NCI-H146 (cell line): ENCODE measurements at places on chromosomes 5 and 9.

- DNase-seq = no peak
Observed at GRCh38 chr9:130408669-130409068, 36.1 kb upstream of the ASS1 start.

DNA sequence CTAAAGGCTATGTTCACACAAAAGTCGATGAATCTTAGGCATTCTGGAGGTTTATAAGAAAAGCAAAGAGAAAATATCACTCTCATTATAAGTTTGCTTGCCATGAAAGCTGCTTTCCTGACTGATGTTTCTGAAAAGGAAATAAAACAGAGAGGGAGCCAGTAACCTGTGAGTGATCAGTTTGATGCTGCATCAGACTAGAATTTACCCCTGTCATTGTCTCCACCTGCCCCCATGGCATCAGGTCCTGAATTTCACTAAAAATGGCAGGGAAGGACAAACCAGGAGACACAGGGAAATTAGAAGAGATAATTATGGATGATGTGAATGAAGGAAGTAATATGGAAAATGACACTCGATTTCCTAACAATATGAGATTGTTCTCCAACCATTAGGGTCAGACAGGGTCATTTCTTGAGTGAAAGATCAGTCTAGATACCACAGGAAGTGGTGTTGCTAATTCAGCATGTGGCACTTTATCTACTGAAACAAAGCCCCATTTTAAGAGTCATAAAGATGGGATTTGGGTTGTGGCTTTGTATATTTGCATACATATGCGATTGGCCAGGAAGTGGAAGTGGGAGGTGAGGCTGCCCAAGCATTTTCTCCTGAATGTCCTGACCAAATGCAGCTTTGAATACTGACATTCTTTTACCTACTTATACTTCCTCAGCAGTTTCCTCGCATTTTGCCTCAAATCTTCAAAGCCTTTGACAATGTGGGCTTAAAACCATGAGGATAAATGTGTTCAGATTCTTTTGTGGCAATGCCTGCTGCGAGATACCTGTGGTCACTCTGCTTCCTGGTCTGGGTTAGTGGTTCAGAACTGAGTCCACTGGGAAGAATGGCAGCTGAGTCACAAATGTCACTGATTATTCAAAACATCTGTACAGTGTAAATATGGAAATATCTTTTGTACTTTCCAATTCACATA, 29.7 kb downstream of the MEGF10 start:
- DNase-seq = no peak

- no peak for DNase-seq
Observed at GRCh38 chr5:66246608-66247007, 102.5 kb downstream of the SREK1 start.

DNA sequence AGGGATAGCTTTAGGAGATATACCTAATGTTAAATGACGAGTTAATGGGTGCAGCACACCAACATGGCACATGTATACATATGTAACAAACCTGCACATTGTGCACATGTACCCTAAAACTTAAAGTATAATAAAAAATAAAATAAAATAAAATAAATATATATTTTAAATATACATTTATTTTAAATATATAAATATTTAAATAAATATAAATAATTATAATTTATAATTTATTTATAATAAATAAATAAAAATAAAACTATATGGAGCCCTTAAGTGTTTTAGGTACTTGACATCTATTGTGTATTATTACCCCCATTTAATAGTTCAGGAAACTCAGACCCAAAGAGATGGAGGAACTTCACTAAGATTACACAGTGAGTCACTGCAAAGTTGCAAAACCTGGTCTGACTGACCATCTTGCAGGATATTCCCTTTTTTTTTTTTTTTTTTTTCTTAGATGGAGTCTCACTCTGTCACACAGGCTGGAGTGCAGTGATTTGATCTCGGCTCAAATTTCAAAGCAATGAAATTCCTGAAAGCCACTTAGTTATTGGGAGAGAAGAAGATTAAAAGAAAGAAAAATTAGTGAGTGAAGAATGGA, 5.8 kb upstream of the C5orf52 start:
- DNase-seq = no peak
